Endothelial cell (in vitro differentiated cells): ENCODE measurements at places on chromosomes 2 and 18. TPM values are rescaled to one million over a fixed set of nuclear protein-coding genes. Genes with fewer than 3 reads are reported as not detected.

- H3K4me1 ChIP-seq = no peaks in the 10 kb centered on the region
- H3K27ac ChIP-seq = no peak overlapping the region
- no peaks in the 10 kb centered on the region for H3K27me3 ChIP-seq
- H3K4me3 ChIP-seq = no peak overlapping the region
These were observed 617.5 kb upstream of the ACVR2A start for GRCh38 chr2:147227313-147227712.

DNA sequence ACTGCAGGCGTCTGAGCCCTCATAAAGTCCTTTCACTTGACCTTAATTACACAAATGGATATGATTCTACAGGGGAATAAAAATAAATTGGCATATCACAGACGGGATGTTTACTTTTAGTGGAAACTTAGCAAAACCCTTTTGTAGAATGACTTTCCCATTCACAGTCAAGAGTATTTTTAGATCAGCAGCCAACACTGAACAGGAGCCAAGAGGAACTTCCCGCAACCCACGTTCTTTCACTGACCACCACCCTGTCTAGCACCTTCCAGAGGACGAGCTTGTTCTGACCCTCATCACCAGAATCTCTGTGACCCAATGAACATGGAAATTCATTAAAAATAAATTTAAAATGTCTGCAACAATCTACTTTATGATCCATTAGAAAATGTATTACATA is 119.0 kb upstream of the SNTG2 start:
- no peaks in the 10 kb centered on the region for H3K36me3 ChIP-seq
- H3K4me1 ChIP-seq = peaks cover 5% of the 10 kb centered on the region
- no peak for DNase-seq
- no peak overlapping the region for H3K4me3 ChIP-seq
- H3K27me3 ChIP-seq = no peaks in the 10 kb centered on the region

DNA sequence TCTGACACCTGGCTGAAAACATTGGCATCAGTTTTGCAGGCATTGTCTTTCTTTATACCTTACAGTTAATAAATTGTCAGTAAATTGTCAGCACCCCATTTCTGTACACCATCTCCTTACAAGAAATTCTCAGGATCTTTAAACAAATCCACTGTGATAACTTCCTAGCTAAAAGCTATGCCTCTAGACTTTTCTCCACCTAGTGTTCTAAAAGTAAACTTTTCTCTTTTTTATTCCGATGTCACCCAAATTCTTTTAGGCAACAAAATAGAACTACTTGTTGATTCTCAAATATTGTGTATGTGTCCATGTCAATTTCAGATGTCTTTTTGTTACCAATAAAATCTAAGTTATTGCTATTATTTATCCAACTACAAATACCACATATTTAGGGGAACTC is 617.4 kb upstream of the NRXN1 start:
- H3K36me3 ChIP-seq = no peaks in the 10 kb centered on the region
- no peaks in the 10 kb centered on the region for H3K4me1 ChIP-seq
- H3K27ac ChIP-seq = no peak overlapping the region
- DNase-seq = no peak

- no peaks in the 10 kb centered on the region for H3K36me3 ChIP-seq
- no peak overlapping the region for H3K4me3 ChIP-seq
- peaks cover 7% of the 10 kb centered on the region for H3K4me1 ChIP-seq
These were observed 38.3 kb upstream of the ACAA2 start for GRCh38 chr18:49851624-49852023.

GRCh38 chr18:26941584-26941983 is 76.1 kb upstream of the AQP4 start:
- no peak overlapping the region for H3K4me3 ChIP-seq
- H3K4me1 ChIP-seq = peaks cover 11% of the 10 kb centered on the region

DNA sequence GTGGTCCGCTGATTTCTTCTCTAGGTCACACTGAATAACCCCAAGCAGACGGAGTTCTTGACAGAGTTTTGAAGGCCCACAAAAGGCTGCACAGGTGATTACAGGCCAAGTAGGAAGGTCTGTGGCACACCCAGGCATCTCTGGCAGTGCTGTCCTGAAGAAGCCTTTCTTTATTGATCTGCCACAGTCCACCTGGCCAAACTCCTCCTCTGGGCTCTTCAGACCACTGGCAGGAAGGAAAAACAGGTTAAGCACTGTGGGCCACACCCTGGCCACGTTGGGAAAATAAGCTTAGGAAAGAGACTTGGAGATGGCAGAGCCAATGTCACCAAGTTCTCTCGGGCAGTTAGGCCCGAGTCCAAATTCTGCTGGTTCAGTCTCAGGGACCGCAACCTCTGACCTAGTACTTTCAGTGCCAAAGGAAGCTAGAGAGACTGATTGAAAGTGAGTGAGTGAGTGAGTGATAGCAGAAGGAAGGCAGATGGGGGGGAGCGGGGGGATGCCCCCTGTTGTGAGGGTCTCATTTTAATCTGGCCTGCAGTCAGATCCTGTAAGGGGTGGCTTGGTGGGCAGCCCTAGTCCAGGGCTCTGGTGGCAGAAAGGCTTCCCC is 102.9 kb downstream of the TGFA start:
- DNase-seq = no peak
- peaks cover 10% of the 10 kb centered on the region for H3K36me3 ChIP-seq
- no peak overlapping the region for H3K27ac ChIP-seq
- H3K27me3 ChIP-seq = no peaks in the 10 kb centered on the region
- peaks cover 7% of the 10 kb centered on the region for H3K4me1 ChIP-seq
- no peak overlapping the region for H3K4me3 ChIP-seq

DNA sequence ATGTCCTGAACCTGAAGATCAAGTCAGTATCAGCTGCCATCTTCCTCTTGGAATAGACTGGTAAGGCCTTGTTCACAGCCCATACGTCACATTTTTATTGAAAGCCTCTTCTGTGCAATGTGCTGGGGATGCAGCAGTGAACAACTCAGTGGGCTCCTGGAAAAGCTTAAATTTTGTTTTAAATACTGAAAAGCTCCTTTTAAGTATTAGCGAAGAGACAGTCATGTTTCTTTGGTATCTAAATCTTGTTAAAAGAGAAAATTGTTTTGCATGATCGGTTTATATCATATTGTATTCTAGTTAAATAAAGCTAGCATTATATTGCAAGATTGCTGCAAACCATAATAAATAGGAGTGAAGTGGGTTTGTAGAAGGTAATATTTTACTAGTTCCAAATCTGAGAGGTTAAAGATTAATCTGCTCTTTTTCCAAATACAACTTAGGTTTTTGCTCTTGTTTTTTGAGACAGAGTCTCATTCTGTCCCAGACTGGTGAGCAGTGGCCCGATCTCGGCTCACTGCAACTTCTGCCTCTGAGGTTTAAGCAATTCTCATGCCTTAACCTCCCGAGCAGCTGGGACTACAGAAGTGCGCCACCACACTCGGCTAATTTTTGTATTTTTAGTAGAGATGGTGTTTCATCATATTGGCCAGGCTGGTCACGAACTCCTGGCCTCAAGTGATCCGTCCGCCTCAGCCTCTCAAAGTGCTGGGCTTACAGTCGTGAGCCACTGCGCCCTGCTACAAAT is 1.6 kb upstream of the RMDN2 start:
- no peaks in the 10 kb centered on the region for H3K27me3 ChIP-seq
- H3K27ac ChIP-seq = no peak overlapping the region
- DNase-seq = no peak
- no peak overlapping the region for H3K4me3 ChIP-seq

The SH3RF3 gene
- 12.8 TPM for total RNA-seq

The DES gene
- 0.10 TPM for total RNA-seq

The DLGAP1 gene
- total RNA-seq = 1.8 TPM

The HOXD8 gene
- total RNA-seq = 9.3 TPM

The IL1F10 gene
- not detected for total RNA-seq

The GALNT13 gene
- 26.3 TPM for total RNA-seq
